ENCODE measurements at places on chromosomes 1 and 21.

GRCh38 chr1:179002552-179003345 lies 22.9 kb upstream of the FAM20B start:
- peak; percentile 89 for DNase-seq

DNA sequence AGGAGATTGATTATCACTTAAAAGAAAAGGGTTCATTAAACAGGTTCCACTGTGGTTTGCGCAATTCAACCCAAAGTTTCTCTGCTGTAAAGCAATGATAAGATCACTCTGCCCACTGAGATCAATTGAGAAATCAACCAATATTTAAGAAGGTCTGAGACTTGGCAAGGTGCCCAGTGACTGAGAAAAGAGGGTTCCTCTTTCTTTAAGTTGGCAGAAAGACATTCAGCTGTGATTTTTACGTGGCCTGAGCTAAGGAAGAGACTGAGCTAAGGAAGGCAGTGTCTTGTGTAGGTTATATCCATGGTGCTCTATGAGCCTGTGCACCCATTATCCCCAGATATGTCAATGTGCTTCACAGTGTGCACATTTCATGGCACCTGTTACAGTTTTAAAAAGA lies 344.1 kb downstream of the DISC1 start:
- DNase-seq, result peak; percentile 79

GRCh38 chr1:115506924-115507589 lies 134.7 kb upstream of the VANGL1 start:
- DNase-seq, result peak; percentile 30

GRCh38 chr1:244751271-244751895 lies 84.1 kb upstream of the COX20 start:
- no peak for DNase-seq

DNA sequence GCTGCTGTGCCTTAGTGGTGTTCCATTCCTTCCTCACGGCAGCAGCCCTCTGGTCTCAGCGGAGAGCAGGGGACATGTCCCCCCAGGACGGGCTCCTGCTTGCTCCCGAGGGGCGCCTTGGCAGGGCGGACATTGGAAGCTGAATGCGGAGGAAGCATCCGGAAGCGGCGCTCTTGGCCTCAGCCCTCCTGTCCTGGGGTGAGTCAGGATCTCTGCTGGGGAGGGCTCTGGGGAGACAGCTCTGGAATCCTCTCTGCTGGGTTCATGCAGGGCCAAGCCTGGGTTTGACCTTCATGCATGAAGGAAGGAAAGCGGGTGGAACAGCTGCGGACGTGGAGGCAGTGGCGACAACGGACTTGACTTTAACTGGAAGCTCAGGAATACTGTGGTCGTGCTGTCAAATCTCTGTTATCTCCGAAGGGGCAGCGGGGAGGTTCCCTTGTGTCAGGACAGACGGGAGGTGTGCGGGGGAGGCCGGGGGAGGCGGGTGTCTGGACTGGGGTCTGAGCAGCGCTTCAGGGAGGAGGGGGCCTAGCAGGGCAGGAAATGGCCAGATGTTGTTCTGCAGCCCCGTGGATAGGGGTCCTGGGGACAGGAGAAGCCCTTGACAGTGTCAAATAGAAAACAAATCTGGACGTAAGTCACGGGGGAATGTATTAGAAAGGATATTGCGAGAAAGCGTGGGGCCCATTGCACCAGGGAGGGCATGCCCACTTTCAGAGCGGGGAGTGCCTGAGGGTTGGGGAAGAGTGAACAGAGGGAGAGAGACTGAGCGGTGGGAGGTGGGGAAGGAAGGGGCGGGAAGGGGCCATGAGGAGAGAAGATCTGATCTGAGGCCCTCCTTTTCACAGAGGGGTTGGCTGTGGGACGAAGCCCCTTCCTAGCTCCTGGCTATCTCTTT lies 26.6 kb downstream of the CRYAA start:
- DNase-seq, result no peak

- DNase-seq, result no peak
These were observed 456.1 kb upstream of the ADAMTS5 start for GRCh38 chr21:27423038-27423437.

DNA sequence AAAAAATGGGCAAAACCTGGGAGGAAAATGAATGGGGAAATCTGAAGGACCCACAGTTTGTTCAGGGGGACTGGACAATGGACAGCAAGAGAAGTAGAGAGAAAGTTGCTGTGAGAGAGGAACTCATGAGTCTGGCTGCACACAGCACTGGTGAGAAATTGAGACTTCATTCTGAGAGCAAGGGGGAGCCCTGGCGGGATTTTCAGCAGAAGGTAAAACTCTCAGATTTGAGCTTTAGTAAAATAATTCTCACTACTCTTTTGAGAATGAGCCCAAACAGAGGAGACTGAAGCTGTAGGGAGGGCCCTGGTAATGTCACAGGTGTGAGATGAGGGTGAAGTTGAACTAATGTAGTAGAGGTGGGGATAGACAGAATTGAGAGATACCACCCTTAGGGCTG lies 438.6 kb downstream of the OMA1 start:
- no peak for DNase-seq

- DNase-seq, result no peak
These were observed 359.2 kb downstream of the RRAGC start for GRCh38 chr1:38500352-38500751.

DNA sequence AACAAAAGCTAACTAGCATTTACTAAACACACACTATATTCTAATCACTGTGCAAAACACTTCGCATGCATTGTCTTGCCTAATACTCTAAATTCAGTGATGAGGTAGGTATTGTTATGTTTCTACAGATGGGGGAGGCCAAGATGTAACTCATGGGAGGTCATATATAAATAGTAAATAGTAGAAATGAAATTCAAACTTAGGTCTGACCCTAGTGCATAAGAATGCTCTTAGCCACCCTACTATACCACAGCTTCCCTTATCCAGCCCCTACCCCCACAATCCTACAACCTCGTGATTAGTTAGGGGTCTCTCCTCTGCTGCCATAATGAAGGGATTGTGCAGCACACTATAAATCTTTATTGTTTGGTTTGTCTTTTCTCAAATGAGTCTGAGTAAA lies 3.3 kb downstream of the PFDN2 start:
- DNase-seq, result no peak

DNA sequence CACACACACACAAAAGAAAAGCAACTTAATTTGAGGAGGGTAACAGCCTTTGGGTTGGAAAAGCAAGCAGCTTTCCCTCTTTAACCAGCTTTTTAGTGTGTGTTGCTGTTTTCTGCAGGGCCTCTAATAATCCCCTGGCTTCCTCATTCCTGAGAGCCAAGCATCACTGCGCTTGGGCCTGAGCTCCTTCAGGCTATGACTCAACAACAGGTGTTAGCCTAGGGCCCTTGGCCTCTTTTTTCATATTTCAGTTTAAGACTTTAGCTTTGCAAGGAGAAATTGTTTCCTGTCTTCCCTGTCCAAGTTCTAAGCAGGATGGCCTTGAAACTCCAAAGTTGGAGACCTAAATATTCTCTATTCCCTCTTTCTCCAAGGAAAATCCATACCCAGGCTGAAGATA lies 26.2 kb upstream of the SNX27 start:
- no peak for DNase-seq

DNA sequence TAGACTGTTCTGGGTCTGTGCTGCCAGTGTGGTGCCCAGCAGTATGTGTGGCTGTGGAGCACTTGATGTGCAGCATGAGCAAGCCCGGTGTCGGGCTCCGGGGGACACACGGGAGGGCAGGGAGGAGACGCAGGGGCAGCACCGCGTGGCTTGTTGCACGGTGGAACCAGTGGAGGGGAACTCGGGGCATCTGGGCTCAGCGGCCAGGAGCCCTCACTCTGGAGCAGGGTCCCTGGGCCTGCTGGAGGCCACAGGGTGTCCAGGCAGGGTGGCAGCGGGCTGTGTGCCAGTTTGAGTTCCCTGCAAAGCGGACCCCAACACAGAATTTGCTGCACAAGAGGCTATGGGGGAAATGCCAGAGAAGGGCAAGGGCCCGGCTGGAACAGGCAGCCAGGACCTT lies 30.6 kb downstream of the PCNT start:
- no peak for DNase-seq

- DNase-seq, result peak; percentile 71
These were observed 122.3 kb upstream of the ADAR start for GRCh38 chr1:154730259-154730658.

DNA sequence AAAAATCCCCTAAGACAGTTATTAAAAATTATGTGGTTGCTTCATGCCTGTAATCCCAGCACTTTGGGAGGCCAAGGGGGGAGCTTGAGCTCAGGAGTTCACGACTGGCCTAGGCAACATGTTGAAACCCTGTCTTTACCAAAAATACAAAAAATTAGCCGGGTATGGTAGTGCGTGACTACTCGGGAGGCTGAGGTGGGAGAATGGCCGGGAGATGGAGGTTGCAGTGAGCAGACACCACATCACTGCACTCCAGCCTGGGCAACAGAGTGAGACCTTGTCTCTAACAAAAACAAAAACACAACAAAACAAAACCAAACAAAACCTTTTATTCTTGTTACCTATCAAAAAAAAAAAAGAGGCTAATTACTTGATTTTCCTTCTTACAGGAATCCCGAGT lies 2.1 kb downstream of the ELK4 start:
- DNase-seq, result no peak

DNA sequence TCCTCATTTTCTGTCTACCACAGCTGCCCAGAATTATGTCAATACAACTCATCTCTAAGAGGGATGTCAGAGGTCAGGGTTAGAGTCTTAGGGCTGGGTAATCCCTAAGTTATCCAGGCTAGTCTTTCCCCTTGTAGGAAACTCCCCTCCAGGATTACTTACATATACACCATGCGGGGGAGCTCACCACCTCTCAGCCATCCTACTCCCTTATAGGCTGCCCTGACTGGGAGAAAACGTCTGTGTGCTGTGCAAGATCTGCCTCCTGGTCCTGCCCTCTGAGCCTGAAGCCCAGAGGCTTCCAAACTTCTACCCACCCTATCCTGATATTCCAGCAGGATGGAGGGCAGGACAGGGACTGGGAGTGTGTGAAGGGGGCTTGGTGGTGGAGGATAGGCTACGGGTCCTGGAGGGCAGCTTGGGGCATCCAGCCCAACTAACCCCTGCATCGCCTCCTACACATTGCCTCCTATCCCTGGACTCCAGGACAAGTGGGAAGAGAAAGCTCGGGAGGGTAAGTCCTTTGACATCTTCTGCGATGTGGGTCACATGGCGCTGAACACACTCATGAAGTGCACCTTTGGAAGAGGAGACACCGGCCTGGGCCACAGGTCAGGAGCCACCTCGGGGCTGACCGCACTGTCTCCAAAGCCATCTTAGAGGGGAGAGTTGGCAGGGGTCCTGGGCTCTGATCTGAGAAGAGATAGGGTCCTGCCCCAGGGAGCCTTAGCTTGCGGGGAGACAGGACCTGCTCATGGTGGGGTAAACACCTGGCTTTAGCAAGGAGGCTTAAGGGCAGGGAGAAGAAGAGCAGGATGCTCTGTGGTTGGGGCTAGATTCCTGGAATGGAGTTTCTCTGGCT lies 14.4 kb downstream of the CYP4B1 start:
- DNase-seq, result no peak

DNA sequence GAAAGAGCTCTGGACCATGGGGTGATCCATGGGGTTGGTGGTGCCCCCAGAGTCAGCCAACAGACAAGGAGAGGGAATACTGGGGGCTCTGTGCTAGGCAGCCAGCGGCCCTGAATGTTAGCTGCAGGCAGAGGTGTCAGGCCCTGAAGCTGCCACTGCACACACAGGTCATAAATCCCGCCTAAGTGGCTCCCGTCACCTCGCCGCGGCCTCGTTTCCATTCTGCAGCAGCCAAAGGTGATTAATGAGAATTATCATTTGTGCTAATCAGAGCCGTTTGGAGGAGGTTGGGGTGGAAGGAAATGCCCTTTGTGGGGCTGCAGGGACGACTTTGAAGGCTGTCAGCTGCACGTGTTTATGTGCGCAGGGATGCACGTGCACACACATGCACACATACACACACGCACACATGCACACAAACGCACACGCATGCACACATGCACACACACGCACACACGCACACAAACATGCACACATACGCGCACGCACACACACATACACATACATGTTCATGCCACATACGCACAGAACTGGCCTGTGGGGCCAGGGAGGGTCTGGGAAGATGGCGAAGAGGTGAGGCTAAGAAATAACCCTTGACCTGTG lies 88.8 kb upstream of the ARHGEF16 start:
- no peak for DNase-seq

GRCh38 chr1:117567435-117567834 lies 38.4 kb upstream of the TENT5C start:
- DNase-seq, result no peak

- peak; percentile 56 for DNase-seq
These were observed 22.7 kb upstream of the PRKACB start for GRCh38 chr1:84121360-84121759.

GRCh38 chr1:162552684-162553252 lies 8.8 kb upstream of the UAP1 start:
- DNase-seq, result peak; percentile 24

DNA sequence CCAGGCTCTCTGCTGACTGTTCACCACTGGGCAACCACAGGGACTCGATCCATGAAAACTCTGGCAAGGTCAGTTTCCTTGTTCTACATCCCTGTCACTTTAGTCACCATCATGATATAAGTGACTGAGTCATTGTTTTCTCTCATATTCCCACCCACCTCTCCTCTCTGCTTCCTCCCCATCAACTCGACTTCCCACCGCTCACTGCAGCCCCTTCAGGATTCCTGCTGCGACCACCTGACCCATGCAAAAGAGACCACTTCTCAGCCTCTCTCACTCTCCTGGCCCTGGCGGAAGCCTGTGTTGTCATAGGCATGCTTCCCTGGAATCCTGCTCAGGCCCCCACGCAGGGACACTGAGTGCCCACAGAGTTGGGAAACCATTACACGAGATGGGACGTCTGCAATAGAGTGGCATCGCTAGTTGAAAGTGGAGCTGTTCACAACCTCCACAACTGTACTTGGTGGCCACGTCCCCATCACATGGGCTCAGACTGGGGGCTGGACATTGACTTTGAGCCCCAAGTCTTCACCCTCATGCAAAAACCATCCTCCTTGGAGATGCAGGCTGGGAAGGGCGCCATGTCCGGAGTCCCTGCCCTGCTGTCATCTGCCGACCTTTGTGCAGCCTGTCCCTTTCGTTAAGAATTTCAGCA lies 1.8 kb upstream of the TFF2 start:
- no peak for DNase-seq

DNA sequence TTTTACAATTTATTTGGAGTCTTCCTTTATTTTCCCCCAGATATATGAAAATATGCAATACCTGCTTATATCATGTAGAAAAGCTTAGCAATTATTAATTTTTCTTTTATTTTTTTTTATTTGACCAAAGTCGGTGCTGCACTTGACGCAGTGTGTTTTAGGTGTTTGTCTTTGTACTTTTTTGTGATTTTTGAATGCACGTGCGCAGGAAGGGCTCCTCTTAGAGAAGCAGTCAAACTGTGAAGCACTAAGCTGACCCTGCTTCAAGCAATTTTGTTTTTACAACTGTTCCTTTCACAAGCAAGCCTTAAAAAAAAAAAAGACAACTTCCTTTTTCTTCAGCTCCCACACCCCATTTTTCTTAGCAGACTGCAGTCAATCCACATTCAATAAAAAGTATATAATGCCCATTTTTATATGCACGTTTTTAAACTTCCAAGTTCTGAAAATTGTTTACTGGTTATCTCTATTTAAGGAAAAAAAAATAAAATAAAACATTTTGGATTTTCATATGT lies 267.4 kb downstream of the TM2D1 start:
- no peak for DNase-seq

GRCh38 chr1:205592443-205593003 lies 39.3 kb downstream of the ELK4 start:
- DNase-seq, result no peak

Data from OCI-M1 (cell line).